ENCODE measurements at places on chromosomes 4 and X. TPM values are rescaled to one million over a fixed set of nuclear protein-coding genes. Genes with fewer than 3 reads are reported as not detected.

DNA sequence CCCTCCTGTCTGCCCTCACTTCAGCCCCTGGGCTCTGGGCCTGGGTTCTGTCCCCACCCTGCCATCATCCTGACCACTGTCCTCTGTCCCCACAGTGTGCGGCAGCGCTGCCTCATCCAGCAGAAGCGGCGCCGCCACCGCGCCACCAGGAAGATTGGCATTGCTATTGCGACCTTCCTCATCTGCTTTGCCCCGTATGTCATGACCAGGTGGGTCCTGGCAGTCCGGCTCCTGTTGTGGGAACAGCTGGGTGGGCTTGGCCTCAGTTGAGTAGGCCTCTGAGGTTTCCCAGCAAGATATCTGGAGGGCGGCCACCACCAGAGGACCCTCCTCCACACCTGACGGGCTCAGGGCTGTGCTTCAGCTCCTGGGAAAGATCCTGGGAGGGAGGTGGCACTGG lies 2.2 kb downstream of the GPR78 start:
- DNase-seq: no peak

GRCh38 chr4:112472318-112472717 lies 43.7 kb downstream of the NEUROG2 start:
- DNase-seq: no peak

Gene TMPRSS11F
- not detected for total RNA-seq

Gene ART3
- total RNA-seq: not detected

Gene CCDC158
- total RNA-seq: under 0.01 TPM

Gene OGT
- total RNA-seq: 159 TPM

Gene DCLK2
- total RNA-seq: 13.0 TPM

DNA sequence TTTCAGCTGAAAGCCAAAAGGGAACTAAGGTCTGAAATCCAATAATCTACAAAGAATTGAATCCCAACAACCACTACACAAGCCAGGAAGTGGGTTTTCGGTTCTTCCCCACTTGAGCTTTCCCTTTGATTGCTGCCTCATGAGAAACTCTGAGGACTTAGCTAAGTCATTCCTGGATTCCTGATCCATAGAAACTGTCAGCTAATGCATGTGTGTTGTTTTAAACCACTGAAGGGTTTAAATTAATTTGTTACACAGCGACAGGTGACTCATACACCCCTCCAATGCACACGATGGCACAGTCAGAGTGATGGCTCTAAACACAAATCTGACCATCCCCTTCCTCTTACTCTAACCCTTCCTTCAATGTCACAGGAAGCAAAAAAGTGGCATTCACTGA lies 282.9 kb downstream of the RAB28 start:
- no peak for DNase-seq

- no peak for DNase-seq
Measured at GRCh38 chrX:22278375-22278774, 5.7 kb downstream of the CBLL2 start.

- no peak for DNase-seq
Measured at GRCh38 chrX:47481160-47481559, 1.9 kb downstream of the ZNF41 start.

GRCh38 chr4:154741131-154741665 lies 2.6 kb upstream of the LRAT start:
- DNase-seq: no peak

Gene SMPX
- total RNA-seq: not detected

Gene ZBTB49
- total RNA-seq: 6.4 TPM

Gene XAGE1B
- total RNA-seq: 0.32 TPM

GRCh38 chr4:112270640-112271421 lies 14.9 kb downstream of the TIFA start:
- DNase-seq: peak; percentile 68

GRCh38 chr4:26912810-26913209 lies 52.2 kb downstream of the STIM2 start:
- DNase-seq: peak; percentile 30

- no peak for DNase-seq
Measured at GRCh38 chr4:7377223-7377865, 57.4 kb downstream of the PSAPL1 start.

DNA sequence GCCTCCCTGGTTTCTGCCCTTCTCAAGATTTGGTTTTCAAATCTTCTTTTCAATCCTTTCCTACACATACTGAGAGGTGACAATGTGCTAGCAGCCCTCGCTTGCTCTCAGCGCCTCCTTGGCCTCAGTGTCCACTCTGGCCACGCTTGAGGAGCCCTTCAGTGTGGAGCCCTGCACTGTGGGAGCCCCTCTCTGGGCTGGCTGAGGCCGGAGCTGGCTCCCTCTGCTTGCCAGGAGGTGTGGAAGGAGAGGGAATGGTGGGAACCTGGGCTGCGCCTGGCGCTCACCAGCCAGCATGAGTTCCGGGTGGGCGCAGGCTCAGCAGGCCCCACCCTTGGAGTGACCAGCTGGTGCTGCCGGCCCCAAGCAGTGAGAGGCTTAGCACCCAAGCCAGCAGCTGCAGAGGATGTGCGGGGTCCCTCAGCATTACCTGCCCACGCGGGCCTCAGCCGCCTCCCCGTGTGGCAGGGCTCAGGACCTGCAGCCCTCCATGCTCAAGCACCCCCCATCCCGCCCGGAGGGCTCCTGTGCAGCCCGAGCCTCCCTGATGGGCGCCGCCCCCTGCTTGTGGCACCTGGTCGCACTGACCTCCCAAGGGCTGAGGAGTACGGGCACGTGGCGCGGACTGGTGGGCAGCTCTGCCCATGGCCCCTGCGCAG lies 127.5 kb downstream of the COX7B2 start:
- DNase-seq: no peak

- DNase-seq: peak; percentile 24
Measured at GRCh38 chrX:38987198-38987651, 186.0 kb downstream of the MID1IP1 start.

- DNase-seq: no peak
Measured at GRCh38 chr4:123954220-123954619, 557.6 kb downstream of the SPRY1 start.

GRCh38 chrX:94977562-94977961 lies 1303.6 kb downstream of the FAM133A start:
- no peak for DNase-seq

Gene YY2
- 1.6 TPM for total RNA-seq

Gene MAGEB2
- total RNA-seq: not detected

- DNase-seq: peak; percentile 28
Measured at GRCh38 chrX:97529536-97530200, 646.0 kb downstream of the RPA4 start.

Gene CXorf49
- total RNA-seq: not detected

Gene SHISA3
- not detected for total RNA-seq

GRCh38 chrX:140723121-140723715 lies 13.7 kb downstream of the LINC00632 start:
- DNase-seq: peak; percentile 24

Gene ZNF827
- 9.1 TPM for total RNA-seq

DNA sequence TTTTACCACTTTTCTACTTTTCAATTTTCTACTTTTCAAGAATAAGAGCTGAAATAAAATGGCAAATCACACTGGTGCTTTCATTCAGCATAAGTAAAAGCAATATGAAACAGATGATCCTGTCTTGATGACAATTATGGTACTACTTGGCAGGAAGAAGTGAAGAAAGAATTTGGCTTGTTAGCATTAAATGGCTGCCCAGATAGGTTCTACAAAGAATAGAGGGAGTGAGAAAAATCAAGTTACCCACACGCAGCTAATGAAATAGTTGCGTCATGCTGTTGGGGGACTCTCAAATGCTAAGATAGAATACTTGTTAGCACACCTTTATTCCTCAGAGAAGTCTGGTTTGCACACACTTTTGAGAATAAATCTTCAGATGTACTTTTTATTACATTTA lies 12.5 kb upstream of the LCORL start:
- no peak for DNase-seq

GRCh38 chr4:168614281-168615057 lies 117.6 kb downstream of the PALLD start:
- no peak for DNase-seq

DNA sequence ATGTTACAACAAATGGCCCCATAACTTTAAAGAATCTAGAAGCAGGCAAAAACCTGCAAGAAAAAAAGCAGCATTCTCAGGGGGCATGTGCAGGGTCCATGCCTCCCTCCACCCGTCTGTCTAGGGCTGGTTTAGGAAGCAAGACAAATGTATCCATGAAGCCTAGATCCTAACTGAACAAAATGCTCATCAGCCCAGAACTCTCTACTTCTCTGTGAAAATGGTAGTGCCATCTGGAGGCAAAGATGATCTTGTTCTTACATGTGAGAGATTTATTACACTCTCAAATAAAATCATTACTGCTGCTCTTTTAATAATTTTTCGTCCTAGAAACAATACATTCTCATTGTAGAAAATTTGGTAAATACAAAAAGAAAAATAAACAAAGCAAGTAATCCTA lies 26.7 kb downstream of the NR3C2 start:
- DNase-seq: peak; percentile 0

DNA sequence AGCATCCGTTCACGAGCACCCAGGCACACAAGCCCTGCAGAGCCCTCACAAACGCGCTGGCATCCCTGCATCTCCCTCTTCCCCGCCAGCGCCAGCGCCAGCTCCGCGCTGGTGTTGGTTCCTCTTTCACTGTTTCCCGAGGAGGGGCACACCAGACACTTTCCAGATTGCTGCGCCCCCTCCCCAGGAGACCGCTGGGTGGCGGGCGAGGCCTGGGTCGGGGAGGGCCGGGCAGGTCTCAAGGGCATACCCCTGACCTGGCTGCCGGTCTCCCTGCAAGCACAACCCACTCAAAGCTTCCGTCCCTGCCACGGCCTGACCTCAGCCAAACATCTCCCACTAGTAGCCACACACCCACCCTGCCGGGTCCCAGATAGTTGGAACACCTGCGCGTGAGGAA lies 2.2 kb upstream of the NKX1-1 start:
- DNase-seq: no peak

DNA sequence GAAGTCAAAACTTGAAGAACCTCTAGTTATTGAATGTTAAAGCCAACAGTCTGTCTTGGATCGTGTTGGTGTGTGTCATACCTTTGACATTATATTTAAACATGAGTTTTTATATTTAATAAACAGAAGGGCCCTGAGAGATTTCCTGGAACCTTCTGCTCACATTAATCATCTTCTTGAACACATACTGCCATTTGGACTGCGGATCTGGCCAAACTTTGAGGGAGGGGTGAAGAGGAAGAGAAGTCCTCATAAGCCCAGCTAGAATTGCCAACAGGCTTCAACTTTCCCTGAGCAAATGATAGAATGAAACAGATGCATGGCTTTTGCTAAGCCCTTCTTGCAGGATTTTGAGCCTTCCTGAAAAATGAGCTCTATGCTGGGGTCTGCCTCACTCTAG lies 27.4 kb downstream of the CCKAR start:
- no peak for DNase-seq

GRCh38 chr4:45954276-45954675 lies 169.6 kb downstream of the GABRG1 start:
- no peak for DNase-seq

Gene PRSS12
- 19.3 TPM for total RNA-seq

DNA sequence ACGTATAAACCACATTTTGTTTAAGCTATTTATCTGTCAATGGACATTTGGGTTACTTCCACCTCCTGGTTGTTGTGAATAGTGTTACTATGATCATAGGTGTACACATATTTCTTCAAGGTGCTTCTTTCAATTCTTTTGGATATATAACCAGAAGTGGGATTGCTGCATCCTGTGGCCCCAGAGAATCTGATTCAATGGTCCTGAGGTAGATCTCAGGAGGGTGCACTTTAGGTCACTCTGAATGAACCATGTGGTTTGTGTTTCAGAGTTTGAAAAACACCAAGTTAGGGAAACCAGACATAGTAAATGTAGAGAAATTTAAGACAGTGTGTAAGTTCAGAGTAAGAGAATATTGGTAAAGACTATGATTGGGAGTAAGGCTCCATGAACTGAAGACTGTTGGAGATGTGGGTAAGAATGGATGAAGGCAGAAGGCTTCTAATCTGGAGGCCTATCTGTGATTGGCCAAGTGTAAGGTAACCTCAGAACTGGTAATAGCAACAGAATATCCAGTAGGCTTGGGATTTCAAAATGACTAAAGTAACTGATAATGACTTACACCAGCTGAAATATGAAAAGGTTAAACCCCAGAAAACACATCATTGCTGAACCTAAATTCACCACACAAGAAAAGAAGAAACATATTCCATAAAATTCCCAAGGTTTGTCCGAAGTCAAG lies 236.9 kb downstream of the CAMK2D start:
- no peak for DNase-seq

Gene CCNQ
- total RNA-seq: 42.8 TPM
